Activated T-cell treated with anti-CD3 and anti-CD28 coated beads, Interleukin-2, amount 50 U/mL, for 1 hour (primary cell): ENCODE measurements at places on chromosomes 1 and 21.

GRCh38 chr1:175364424-175365076 is 172.0 kb upstream of the KIAA0040 start:
- no peak for DNase-seq

- no peak for DNase-seq
Measured at GRCh38 chr1:68478662-68479061, 18.2 kb downstream of the DEPDC1 start.

DNA sequence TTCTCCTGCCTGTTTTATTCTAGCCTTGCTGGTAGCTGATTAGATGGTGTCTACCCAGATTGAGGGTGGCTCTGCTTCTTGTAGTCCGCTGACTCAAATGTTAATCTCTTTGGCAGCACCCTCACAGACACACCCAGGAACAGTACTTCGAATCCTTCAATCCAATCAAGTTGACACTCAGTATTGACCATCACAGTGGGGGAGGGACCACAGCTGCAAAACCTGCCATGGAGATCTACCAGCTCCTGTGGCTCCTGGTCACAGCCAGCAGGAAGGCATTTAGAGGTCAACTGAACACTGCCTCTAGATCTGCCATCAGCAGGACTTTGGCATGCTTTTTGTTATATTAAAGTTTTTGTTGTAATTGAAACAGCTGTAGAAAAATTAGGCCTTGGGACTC is 146.9 kb downstream of the RWDD3 start:
- DNase-seq = no peak

DNA sequence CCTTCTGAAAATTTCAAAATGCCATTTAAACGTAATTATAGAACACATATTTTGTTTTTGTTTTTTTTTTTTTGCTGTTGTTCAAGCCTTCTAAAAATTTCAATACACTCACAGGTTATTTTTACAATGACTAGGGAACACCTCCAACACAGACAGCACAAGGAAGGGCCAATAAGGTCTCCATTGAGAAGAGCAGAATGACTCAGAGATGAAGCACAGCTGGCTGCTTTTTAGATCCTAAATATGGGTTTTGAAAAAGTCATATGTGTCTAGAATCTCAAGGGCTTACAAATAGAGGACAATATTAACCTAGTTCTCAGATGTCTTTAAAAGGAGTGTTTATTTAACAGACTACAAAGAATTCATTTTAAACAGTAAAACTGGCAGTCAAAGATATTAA is 104.6 kb downstream of the NEGR1 start:
- no peak for DNase-seq

- no peak for DNase-seq
Measured at GRCh38 chr1:240522122-240522822, 89.7 kb downstream of the GREM2 start.

- no peak for DNase-seq
Measured at GRCh38 chr1:234969011-234969441, 159.6 kb downstream of the TOMM20 start.

GRCh38 chr1:1958071-1958541 is 39.0 kb upstream of the TMEM52 start:
- no peak for DNase-seq
